Ovary (tissue), 10 donors: ENCODE measurements at places on chromosomes 12 and 14. TPM values are rescaled to one million over a fixed set of nuclear protein-coding genes. Genes with fewer than 3 reads are reported as not detected.

KRT81 gene
- not detected for total RNA-seq

FOXN4 gene
- 0.80 TPM for total RNA-seq

TMTC2 gene
- 5.6 TPM for total RNA-seq

UBE3B gene
- 34.1 TPM for total RNA-seq

SSTR1 gene
- total RNA-seq: 1.3 TPM

ANO6 gene
- 83.0 TPM for total RNA-seq

PTPN6 gene
- 19.8 TPM for total RNA-seq
